ENCODE measurements at places on chromosomes 2 and 18.

GRCh38 chr2:198692907-198693510 lies 764.7 kb downstream of the SATB2 start:
- DNase-seq = no peak

- no peak for DNase-seq
Measured at GRCh38 chr2:233728723-233729301, at the start of gene UGT1A3. UGT1A3 (plus strand) TSS chr2:233729042; CDS start chr2:233729127, 85 bp downstream.

GRCh38 chr2:134745023-134745422 lies 26.2 kb upstream of the TMEM163 start:
- no peak for DNase-seq

- DNase-seq = no peak
Measured at GRCh38 chr2:114156366-114157056, 266.6 kb downstream of the ACTR3 start.

- no peak for DNase-seq
Measured at GRCh38 chr2:195312662-195313061, 344.4 kb upstream of the SLC39A10 start.

- DNase-seq = no peak
Measured at GRCh38 chr2:119650206-119650605, 28.8 kb upstream of the TMEM177 start.

DNA sequence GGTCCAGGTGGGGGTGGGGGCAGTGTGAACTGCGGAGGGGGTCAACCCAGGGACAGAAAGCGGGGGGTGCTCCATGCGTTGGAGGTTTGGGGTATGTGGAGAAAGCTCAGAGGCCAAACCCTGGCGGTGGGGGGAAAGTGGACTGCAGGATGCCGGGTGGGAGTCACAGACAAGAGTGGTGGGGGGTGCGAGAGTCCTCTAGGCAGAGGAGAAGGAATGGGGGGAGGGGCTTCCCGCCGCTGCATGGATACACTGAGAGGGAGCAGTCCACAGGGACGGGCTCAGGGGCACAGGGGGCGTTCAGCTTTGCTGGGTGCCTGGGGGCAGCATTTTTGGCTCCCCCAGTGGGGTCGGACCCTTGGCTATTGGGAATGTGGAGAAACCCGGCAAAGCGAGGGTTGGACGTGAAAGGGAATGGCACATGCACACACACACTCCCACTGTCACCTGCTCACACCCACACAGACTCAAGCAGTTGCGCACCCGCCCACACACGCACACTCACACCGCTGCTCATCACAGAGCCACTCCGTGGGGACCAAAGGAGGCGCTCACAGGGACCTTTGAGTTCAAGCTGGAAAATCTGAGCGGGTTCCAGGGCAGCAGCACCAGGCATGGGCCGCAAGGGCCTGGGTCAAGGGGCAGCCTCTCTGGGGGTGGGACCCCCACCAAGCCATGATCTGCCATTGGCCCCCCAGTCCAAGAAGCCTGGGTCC lies 7.7 kb downstream of the GBX2 start:
- DNase-seq = no peak

DNA sequence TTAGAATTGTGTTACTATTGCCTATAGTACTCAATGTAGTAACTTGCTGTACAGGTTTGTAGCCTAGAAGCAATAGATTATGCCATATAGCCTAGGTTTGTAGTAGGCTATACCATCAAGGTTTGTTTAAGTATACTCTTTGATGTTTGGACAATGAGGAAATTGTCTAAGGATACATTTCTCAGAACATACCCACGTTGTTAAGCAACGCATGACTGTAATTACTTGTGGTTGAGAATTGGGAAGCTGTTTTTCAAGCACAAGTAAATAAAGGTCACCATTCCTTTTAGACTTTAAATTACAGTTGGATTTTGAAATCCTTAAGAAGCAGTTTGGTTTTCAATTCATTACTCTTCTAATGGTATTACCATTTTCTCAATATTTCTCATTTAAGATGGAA lies 89.8 kb upstream of the KCNH7 start:
- DNase-seq = no peak

DNA sequence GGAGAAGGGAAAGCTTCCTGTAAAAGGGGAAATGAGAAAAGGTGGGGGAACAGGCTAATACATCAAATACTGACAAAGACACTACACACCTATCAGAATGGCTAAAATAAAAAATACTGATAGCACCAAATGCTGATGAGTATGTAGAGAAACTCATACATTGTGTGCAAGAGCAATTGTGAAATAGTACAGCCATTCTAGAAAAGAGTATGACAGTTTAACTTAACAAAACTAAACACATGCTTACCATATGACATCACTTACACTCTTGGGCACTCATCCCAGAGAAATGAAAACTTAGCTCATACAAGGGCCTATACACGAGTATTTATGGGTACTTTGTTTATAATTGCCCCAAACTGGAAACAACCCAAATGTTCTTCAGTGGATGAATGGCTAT lies 53.4 kb downstream of the ZNF638 start:
- DNase-seq = no peak

GRCh38 chr18:8946066-8946838 lies 156.2 kb upstream of the NDUFV2 start:
- DNase-seq = no peak

GRCh38 chr2:114201781-114202180 lies 240.7 kb upstream of the DPP10 start:
- DNase-seq = no peak

DNA sequence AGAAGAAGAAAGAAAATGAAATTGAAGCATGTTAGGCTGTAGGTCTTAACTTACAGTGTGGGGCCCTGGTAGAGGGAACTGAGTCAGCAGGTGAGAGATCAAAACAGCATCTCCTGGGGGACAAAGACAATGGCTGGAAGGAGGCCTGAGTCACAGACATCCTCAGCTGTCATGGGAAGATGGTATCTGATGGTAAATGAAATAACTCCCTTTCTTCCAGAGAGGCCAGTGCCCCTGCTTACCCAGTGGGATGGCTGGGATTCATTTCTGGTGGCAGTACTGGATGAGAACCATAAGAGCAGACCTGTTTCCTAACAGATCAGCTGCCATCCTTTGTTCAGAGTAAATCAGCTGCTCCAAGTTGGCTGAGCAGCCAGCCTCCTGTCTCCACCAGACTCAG lies 251.3 kb upstream of the EPAS1 start:
- no peak for DNase-seq

DNA sequence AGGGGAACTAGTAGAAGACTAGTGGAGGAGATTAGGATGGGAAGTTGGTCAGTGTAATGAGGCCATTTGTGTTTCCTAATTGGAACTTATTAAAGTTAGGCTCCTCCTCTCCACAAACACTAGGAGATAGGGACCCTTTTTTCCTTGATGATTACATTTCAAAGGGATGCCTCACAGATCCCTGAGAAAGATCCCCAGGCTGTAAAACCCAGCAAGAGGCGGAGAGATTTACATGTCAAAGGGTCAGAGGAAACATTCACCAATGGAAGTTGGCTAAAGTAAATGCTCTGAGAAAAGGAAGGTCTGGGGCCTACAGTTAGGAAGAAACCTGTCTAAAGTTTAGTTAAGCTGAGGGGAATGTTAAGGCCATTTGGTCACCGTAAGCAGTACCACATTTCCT lies 1.4 kb upstream of the CCDC85A start:
- DNase-seq = no peak
